HS-27A (cell line): ENCODE measurements at places on chromosomes 11 and 22.

GRCh38 chr11:26834601-26835000, 112.7 kb upstream of the SLC5A12 start:
- no peak for DNase-seq

GRCh38 chr11:102733232-102733875, 8.6 kb upstream of the MMP8 start:
- DNase-seq: peak; percentile 23

GRCh38 chr11:131692151-131692550, 321.7 kb downstream of the NTM start:
- DNase-seq: no peak

GRCh38 chr11:404551-405264, 10.1 kb downstream of the SIGIRR start:
- DNase-seq: no peak

DNA sequence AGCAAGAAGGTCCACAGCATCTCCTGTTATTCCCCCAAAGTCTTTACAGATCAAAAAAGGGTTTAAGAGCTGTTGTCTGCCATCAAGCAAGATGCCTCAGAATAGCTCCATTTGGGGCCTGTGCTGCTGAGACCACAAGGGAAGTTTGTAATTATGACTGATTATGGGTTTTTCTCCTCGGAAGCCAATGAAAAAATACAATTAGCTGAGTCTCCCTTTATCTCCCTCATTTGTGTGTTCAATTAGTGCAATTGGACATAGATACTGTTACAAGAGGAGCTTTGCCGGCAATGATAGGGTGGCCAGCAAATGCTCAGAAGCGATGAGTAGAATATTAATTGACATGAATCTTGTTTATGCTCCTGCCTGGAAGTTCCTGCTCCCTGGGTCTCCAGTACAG, 83.7 kb downstream of the COMMD9 start:
- no peak for DNase-seq

DNA sequence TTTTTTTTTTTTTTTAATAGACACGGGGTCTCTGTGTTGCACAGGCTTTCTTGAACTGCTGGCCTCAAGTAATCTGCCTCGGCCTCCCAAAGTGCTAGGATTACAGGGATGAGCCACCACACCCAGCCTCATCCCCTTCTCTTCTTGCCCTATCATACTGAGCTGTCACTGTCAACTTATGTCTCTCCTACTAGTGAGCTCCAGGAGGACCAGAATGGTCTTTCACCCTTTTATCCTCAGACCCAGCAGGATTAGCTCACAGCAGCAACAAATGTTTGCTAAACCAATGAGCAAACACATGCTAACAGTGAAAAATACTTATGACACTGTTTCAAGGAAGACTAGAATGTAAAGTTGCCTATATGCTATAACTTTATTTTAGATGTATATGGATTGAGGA, 6.4 kb upstream of the NXF1 start:
- no peak for DNase-seq

- no peak for DNase-seq
Measured at GRCh38 chr22:49329636-49330035, 498.0 kb downstream of the BRD1 start.

- DNase-seq: no peak
Measured at GRCh38 chr11:1817000-1817399, 17.8 kb upstream of the SYT8 start.

- no peak for DNase-seq
Measured at GRCh38 chr11:36253238-36253637, 36.0 kb downstream of the COMMD9 start.

DNA sequence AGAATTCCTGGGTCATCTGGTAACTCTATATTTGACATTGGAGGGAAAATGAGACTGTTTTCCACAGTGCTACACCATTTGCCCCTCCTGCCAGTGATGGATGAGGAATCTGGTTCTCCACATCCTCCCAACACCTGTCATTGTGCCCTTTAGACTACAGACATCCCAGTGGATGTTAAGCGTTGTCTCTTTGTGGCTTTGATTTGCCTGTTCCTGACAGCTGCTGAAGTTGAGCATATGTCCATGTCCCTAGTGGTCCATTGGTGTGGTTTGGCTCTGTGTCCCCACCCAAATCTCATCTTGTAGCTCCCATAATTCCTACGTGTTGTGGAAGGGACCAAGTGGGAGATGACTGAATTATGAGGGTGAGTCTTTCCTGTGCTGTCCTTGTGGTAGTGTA, 88.5 kb downstream of the BRD1 start:
- no peak for DNase-seq
